ENCODE measurements at places on chromosomes 4 and X. TPM values are rescaled to one million over a fixed set of nuclear protein-coding genes. Genes with fewer than 3 reads are reported as not detected.

DDX3X gene
- polyA plus RNA-seq = 164 TPM

ZMAT1 gene
- 9.7 TPM for polyA plus RNA-seq

RNF212 gene
- polyA plus RNA-seq = 11.5 TPM

PPP4R3C gene
- polyA plus RNA-seq = not detected

YIPF7 gene
- polyA plus RNA-seq = not detected

BEX2 gene
- polyA plus RNA-seq = 79.4 TPM

IQCM gene
- not detected for polyA plus RNA-seq

DNA sequence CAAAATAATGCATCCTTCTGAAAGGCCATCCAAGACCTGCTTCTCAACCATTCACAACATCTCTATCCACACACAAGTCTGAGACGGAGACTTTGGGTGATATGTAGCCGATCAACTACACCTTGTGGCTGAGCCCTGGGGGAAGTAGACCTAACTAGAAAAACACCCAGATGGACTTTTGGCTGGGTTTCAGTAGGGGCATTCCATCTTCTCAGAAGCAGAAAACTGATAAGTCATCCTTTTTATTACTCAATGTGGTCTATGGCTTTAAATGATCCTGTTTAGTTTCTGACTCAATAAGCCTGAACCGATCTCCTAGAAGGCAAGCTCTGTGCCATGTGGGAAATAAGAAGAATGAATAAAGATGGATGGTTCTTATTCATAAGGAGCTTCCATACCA, 82.5 kb upstream of the AFF2 start:
- no peaks in the 10 kb centered on the region for H3K4me1 ChIP-seq
- no peak overlapping the region for H3K27ac ChIP-seq
- no peaks in the 10 kb centered on the region for H3K27me3 ChIP-seq
- H3K36me3 ChIP-seq = no peaks in the 10 kb centered on the region

DNA sequence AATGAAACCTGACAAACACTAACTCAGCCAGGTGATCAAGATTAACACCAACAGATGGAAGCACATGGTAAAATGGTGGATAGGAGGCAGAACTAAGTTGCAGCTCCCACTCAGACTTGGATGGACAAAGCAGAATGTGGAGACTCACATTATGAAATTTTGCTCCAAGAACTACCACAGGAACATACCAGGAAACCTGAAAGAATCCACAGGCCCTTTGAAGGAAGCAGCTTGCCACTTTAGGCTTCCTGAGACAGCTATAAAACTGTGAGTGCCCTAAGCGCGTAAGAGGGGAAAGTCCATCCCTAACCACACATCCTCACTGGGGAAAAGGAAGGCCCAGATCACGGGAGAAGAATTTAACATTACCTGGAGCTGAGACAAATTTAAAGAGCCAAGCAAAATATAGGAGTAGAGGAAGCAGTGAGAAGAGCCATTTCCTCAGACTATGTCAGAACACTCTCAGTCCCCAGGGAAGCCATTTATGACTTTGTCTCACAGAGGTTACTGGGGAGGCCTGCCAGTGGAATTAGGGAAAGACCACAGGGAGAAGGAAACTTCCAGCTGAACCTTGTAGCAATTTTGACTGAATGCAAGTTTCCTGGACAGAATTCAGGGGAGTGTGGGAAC, 224.5 kb downstream of the TEX13C start:
- no peaks in the 10 kb centered on the region for H3K36me3 ChIP-seq
- H3K27ac ChIP-seq = no peak overlapping the region
- no peak overlapping the region for H3K4me3 ChIP-seq
- no peaks in the 10 kb centered on the region for H3K4me1 ChIP-seq

- H3K36me3 ChIP-seq = no peaks in the 10 kb centered on the region
- no peaks in the 10 kb centered on the region for H3K4me1 ChIP-seq
- H3K27ac ChIP-seq = no peak overlapping the region
Observed at GRCh38 chr4:11098461-11098860, 330.2 kb downstream of the HS3ST1 start.

DNA sequence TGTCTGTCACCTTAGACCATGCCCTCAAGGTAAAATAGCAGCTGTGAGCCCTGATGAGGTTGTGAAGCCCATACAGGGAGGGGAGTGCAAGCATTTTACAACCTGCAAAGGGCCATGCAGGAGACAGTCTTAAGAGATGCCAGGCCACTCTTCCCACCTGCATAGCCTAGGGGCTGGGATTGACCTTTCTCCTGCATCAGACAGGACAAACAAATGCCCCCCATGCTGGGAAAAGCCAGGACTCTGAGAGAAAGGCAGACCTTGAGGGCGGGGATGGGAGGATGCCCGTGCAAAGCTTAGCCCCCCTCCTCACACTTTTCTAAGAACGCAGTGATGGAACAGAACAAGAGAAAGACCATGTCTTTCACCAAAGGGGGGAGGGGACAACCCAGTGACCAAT, 137.9 kb upstream of the MAMLD1 start:
- H3K36me3 ChIP-seq = no peaks in the 10 kb centered on the region
- no peak overlapping the region for H3K4me3 ChIP-seq
- H3K27ac ChIP-seq = no peak overlapping the region
- DNase-seq = no peak
- H3K4me1 ChIP-seq = no peaks in the 10 kb centered on the region

DNA sequence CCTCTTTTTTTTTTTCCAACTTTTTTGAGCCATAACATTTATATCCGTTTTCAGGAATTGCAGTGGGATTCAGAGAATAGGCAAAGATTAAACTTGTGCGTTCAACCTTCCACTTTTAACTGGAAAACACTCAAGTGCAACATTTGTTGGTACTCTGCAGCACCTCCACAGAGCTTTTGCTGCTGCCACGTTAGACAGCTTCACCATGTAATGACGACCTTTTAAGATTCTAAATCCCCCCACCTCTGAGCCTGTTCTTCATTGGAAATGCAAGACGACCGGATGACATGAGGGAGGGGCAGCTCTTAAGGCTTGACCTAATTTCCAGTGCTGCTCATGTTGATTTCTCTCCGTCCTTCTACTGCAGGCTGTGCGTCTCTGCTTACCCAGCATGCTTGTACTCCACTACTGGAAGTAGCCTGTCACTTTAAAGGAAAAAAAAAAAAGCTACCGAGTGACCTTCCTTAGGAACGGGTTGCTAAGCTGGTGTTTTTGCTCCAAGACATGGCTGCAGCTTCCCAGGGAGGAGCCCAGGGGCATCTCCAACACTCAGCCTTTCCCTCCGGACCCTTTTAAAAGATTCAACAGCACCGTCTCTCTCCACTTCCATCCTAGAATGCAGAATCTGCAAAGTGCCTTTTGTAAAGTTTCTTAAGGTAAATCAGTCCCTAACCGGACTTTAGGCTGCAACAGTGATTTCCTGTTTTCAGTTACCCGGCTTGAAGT, at the start of gene CC2D2A:
TSS of gene CC2D2A (plus strand) at position 481 of the 726 bp plus-strand sequence. CDS start 6,051 bp downstream, outside the sequence.
- DNase-seq = no peak
- no peaks in the 10 kb centered on the region for H3K36me3 ChIP-seq
- H3K27me3 ChIP-seq = no peaks in the 10 kb centered on the region
- no peak within 1 kb of the TSS for H3K27ac ChIP-seq

GRCh38 chr4:187814737-187815465, 180.7 kb upstream of the ZFP42 start:
- H3K4me3 ChIP-seq = no peak overlapping the region
- no peaks in the 10 kb centered on the region for H3K36me3 ChIP-seq
- no peak overlapping the region for H3K27ac ChIP-seq
- H3K4me1 ChIP-seq = no peaks in the 10 kb centered on the region
- no peak for DNase-seq

- H3K36me3 ChIP-seq = no peaks in the 10 kb centered on the region
- H3K4me3 ChIP-seq = no peak overlapping the region
- DNase-seq = no peak
- no peaks in the 10 kb centered on the region for H3K4me1 ChIP-seq
- H3K27me3 ChIP-seq = no peaks in the 10 kb centered on the region
Observed at GRCh38 chr4:115292320-115293092, 179.1 kb upstream of the NDST4 start.

DNA sequence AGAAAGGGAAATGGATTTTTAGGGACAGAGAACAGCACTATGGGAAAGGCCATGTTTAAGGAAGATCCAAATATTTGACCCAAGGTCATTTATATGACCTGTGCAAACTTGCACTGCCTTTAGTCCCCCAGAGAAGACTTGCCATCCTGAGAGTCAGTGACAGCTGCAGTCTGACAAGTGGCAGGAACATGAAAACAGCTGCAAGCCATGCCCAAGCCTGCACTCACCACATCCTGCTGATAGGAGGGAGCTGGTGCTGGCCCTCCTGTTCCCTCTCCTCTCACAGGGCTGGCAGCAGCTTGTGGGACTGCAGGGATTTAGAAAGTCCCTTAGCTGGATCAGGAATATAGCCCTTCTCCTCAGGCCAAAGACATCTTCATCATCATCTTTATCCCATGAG, 187.7 kb downstream of the RAP1GDS1 start:
- H3K27ac ChIP-seq = no peak overlapping the region
- H3K4me3 ChIP-seq = no peak overlapping the region
- H3K27me3 ChIP-seq = no peaks in the 10 kb centered on the region
- H3K4me1 ChIP-seq = no peaks in the 10 kb centered on the region

GRCh38 chrX:1928805-1929204, 313.9 kb downstream of the ASMT start:
- DNase-seq = no peak
- H3K27me3 ChIP-seq = no peaks in the 10 kb centered on the region
- no peak overlapping the region for H3K27ac ChIP-seq
- H3K36me3 ChIP-seq = no peaks in the 10 kb centered on the region
- H3K4me1 ChIP-seq = no peaks in the 10 kb centered on the region
- H3K4me3 ChIP-seq = no peak overlapping the region

GRCh38 chr4:16544251-16544721, 318.0 kb upstream of the TAPT1 start:
- DNase-seq = peak; percentile 14
- no peak overlapping the region for H3K27ac ChIP-seq
- no peaks in the 10 kb centered on the region for H3K36me3 ChIP-seq
- H3K4me1 ChIP-seq = no peaks in the 10 kb centered on the region

- no peaks in the 10 kb centered on the region for H3K27me3 ChIP-seq
- no peak overlapping the region for H3K4me3 ChIP-seq
- no peak for DNase-seq
- H3K4me1 ChIP-seq = no peaks in the 10 kb centered on the region
- H3K36me3 ChIP-seq = no peaks in the 10 kb centered on the region
Observed at GRCh38 chr4:93355411-93355810, 473.1 kb upstream of the ATOH1 start.

GRCh38 chr4:170990989-170991589, 822.1 kb upstream of the GALNTL6 start:
- no peaks in the 10 kb centered on the region for H3K27me3 ChIP-seq
- H3K4me1 ChIP-seq = no peaks in the 10 kb centered on the region
- H3K4me3 ChIP-seq = no peak overlapping the region

DNA sequence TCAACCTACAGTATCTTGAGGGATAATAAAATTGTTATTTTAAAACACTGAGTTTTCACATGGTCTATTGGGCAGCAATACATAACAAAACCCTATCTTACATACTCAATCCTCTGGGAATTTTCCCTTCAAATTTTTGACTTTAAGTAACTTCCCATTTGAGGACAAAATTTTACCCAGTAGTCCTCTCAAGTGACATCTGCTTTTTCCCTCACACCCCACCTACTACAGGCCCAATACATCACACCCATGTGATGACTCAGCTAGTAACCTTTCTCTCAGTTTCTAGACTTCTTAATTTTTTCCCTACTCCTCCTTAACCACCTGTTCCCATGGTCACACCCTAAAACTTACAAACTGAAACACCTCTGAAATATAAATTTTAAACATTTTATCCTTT, 12.2 kb upstream of the RAP1GDS1 start:
- no peak for DNase-seq
- H3K4me1 ChIP-seq = no peaks in the 10 kb centered on the region
- no peaks in the 10 kb centered on the region for H3K27me3 ChIP-seq

DNA sequence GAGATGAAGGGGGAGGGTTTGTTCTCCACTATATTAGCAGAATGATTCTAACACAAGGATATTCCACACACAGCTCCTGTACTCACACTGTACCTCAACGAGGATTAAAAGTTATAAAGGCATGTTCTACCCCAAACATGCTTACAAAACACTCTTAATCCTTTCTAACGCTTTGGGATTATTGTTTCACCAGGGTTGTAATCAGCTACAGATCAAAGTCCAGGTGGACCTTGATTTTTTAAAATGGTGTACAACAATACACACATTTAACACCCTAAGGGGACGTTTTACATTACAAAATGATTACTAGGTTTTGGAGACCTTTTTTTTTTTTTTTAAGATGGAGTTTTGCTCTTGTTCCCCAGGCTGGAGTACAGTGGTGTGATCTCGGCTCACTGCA, 50.3 kb upstream of the MAP3K15 start:
- H3K27me3 ChIP-seq = no peaks in the 10 kb centered on the region
- no peak overlapping the region for H3K27ac ChIP-seq
- H3K4me1 ChIP-seq = no peaks in the 10 kb centered on the region

DNA sequence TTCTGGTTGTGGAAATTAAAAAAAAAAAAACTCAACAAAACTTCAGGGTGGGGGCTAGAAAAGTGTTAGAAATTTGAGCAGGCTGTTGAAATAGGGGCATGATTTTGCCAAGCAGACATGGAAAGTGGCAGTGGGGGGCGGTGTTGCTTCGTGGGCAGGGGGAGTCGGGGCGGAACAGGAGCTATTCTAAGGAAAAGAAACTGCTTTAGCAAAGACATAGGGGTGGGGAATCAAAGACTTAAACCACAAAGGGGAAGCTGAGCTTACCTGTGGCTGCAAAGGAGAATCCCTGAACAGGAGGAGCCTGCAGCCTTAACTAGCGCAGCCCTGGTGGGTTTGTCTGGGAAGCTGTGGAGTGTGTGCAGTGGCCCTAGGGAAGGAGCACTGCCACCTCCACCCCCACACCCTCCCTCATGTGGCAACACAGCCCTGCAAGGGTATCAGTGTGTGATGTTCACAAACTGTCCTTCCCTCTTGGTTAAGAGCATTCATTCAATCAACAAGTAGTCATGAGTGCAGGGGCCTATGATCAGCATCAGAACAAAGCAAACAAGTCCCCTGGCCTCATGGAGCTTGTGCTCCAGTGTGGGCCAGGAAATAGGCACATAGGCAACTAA, 20.5 kb downstream of the SEL1L3 start:
- H3K27ac ChIP-seq = no peak overlapping the region
- no peaks in the 10 kb centered on the region for H3K4me1 ChIP-seq
- DNase-seq = no peak
- no peaks in the 10 kb centered on the region for H3K36me3 ChIP-seq
- no peak overlapping the region for H3K4me3 ChIP-seq

DNA sequence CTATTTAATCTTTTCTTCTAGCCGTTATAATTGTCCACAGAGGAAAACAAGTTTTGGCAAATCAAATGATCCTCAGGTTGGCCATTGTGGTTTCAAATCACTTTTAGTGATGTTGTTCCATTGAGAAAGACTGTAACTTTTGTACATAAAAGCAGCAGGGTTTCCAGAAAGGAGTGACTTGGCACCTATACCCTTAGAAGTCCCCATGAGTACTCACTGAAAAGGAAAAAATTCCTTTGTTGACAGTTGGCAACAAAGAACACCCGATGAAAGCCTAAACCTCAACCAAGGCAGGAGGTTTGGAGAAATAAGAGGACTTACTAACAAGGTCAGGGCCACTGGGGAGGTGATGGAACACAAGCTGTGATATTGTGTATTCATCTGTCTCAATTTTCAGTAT, 474.4 kb downstream of the RAPGEF2 start:
- H3K27ac ChIP-seq = no peak overlapping the region
- no peaks in the 10 kb centered on the region for H3K36me3 ChIP-seq
- no peaks in the 10 kb centered on the region for H3K4me1 ChIP-seq
- H3K27me3 ChIP-seq = no peaks in the 10 kb centered on the region

- no peaks in the 10 kb centered on the region for H3K27me3 ChIP-seq
- H3K4me3 ChIP-seq = no peak overlapping the region
- H3K27ac ChIP-seq = no peak overlapping the region
Observed at GRCh38 chr4:101259876-101260275, 87.5 kb downstream of the PPP3CA start.
